Epithelial cell of alveolus of lung (primary cell): ENCODE measurements at places on chromosomes 6 and 20. TPM values are rescaled to one million over a fixed set of nuclear protein-coding genes. Genes with fewer than 3 reads are reported as not detected.

EEF1E1 gene
- 19.8 and 52.4 TPM in 2 replicates for total RNA-seq

C6orf141 gene
- 1.6 and 3.2 TPM in 2 replicates for total RNA-seq

CCDC170 gene
- total RNA-seq = 0.24 and 0.26 TPM in 2 replicates

ENPP4 gene
- 0.39 and 0.96 TPM in 2 replicates for total RNA-seq

PTCRA gene
- total RNA-seq = not detected in 2 replicates

ESR1 gene
- total RNA-seq = 0.13 TPM in 1 of 2 replicates, not detected in the other

KIFC1 gene
- total RNA-seq = 13.1 and 31.4 TPM in 2 replicates
